ENCODE measurements at places on chromosomes 11 and 22.

- no peak for DNase-seq
Observed at GRCh38 chr22:19806213-19807160, 45.9 kb downstream of the TBX1 start.

DNA sequence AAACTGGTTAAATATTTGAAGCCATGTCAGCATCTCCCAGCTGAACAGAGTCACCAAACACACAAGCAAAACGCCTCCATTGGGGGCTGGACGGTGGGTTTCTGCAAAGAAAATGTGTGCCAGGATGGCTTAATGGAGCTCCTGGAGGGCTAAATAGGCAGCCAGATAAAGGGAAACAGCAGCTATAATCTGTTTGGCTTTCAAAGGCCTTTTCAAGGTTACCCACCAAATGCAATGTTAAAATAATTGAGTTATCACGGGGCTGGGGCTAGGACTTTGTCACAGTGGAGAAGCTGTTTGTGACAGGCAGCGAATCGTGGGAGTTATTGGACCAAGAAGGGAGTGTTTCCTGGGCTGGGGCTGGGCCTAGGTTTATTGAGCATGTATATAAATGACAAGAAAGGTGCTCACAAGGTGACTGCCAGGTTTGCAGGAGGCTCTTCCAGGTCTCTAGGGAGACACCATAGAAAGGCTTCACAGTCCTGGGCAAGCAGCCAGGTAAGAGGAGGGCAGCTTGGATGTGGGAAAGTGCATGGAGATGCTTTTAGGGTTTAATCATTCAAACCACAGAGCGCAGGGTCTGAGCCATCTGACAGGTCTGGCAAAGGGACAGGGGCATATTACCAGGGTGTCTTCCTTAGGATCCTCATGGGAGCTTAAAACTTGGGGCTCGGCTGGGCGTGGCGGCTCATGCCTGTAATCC lies 28.3 kb downstream of the GRIK4 start:
- DNase-seq, result no peak

DNA sequence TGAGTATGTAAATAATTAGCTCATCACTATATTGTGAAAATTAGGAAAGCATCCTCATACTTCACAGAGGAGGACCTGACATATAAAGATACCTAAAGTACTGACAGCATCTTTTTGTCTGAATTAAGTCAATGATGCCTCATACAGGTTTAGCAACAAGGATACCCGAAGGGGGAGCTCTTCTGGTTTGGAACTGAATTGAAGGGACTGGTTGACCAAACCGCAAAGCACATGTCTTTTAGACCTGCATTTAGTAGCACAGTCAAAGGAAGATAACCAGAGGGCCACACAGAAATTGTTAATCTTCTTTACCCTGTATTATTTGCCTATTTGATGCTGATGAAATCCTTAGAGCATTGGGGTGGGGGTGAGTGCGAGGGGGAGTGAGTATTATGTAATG lies 12.9 kb upstream of the WT1 start:
- no peak for DNase-seq

DNA sequence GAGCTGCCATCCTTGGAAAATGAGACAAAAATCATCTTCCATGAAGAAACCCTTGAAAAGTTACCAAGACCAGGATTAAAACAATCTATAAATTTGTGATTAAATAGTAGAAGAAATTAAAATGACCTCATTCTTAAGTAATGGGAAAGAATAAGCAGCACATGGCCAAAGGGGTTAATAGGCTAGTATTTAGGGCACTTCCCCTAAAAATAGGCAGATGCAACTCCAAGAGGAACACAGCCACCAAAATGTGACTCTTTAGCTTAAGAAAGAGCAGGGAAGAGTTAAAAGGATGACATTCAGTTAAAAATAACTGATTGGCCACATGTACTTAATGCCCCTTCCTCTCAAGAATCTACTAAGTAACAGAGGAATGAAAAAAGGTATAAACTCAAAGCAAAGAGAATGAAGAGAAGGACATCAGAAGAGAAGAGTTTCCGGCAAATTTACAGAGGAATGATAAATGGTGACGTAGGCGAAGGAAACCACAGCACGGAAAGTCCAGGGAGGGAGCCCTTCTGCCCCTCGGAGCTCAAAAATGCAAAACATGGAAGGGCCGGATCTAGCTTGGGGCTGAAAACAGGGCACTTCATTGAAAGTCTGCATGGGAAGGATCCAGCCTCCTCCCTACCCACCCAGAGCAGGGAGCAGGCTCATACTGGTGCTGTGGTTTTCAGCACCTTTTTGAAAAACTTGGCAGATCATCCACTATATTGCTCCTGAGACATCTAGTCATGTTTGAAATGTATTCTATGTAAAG lies 17.8 kb downstream of the SCUBE2 start:
- no peak for DNase-seq

- DNase-seq, result no peak
Observed at GRCh38 chr22:30193031-30193775, 53.4 kb downstream of the LIF start.

- no peak for DNase-seq
Observed at GRCh38 chr11:121884626-121885025, 231.4 kb downstream of the BLID start.

DNA sequence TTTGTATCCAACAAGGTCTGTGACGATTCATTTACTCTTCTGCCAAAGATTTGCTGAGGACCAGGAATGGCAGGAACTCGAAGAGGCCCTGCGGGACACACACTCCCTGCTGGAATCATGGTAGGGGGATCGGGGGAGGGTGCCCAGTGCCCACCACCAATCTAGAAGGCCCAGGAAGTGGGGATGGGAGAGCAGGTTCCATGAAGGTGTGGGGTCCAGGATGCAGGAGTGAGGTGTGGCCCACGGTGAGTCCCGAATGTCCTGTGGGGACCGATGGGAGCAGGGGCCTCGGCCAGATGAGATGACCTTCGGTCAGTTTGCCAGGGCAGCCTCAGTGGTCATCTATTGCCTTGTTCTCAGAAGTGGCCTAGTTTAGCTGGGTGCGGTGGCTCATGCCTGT lies 492.7 kb downstream of the BRD1 start:
- no peak for DNase-seq

- DNase-seq, result peak; percentile 19
Observed at GRCh38 chr11:12889243-12889642, 119.9 kb upstream of the RASSF10 start.

GRCh38 chr11:76744186-76745043 lies 38.7 kb upstream of the TSKU start:
- no peak for DNase-seq

GRCh38 chr11:44708009-44708408 lies 18.8 kb upstream of the TSPAN18 start:
- DNase-seq, result no peak

- peak; percentile 65 for DNase-seq
Observed at GRCh38 chr11:66068923-66069714, 953 bp upstream of the PACS1 start.

DNA sequence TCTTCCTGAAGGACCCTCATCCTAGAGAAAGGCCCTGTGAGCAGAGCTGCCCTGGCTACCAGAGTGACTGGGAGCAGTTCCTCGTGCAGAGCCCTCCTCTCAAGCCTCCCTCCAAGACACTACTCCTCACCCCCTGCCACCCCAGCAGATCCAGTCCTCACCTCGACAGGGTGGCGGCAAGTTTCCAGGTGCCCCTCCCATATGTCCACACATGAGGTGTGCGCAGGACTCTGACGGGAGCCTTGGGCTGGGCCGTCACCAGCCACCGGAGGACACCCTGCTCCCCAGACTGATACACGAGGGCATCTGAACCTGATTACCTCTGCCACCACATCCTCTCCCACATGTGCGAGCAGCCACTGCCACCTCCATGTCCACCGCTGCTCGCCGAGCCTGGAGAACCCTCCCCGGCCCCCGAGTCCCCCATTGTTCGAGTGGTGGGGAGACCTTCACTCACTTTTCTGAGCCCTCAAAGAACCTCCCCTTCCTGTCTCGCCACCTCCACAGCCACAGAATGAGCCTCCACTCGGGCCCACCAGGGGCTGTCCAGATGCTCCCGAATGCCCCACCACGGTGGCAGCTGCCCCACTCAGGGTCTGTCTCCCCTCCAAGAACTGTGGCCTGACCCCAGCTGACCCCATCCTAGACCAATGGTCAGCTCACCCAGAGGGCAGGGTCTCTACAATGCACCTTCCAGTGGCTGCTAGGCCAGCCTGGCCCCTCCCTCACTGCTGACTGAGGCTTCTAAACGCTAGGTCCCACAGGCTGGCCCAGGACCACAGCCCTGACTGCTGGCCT lies 62.5 kb downstream of the DGCR2 start:
- DNase-seq, result no peak

DNA sequence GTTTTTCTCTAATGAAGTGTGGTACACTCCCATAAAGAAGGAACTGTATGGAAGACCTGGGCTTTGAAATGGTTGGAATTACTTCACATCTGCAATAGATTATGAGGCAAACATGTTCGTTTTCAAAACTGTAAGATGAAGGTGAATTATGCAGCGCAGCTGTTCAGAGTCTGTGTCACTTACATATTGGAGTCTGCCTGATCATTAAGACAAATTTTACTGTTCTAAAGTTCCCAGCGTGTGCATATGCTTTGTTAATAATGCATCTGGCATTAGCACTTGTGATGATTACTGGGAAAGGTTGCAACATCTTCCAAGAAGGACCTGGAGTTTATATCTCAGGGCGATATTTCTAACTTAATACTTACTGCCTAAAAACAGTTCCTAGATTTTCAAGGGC lies 255.2 kb upstream of the ZC3H12C start:
- DNase-seq, result no peak

GRCh38 chr11:27909386-27909785 lies 198.6 kb downstream of the KIF18A start:
- DNase-seq, result no peak

- DNase-seq, result no peak
Observed at GRCh38 chr11:15236559-15236958, 121.8 kb downstream of the INSC start.

DNA sequence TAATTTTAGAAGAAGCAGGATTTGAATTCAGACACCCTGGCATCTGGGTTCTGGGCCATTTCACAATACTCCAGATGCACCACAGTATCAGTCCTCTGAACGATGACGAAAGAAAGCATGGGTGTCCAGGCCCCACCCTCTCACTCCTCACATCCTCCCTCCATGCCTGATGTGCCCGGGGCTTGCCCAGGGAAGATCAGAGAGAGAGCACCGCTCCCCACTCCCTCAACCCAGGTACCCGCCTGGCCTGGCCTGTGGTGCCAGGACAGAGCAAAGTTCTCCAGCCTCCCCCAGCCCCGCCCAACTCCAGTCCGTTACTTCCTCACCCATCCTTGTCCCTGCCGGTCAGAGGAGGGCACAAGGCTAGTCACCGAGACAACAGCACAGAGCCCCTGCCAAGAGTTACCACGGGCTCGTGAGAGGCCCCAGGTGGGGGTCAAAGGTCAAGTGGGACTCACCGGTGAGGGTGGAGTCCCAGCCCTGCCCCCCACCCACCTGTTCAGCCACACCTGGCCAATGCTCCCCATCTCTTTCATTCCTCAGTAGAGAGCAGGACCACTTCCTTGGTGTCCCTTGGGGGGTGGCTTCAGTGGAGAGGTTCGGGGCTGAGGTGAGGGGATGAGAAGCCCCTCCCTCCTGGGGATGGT lies 8.1 kb downstream of the BCL9L start:
- DNase-seq, result peak; percentile 77

DNA sequence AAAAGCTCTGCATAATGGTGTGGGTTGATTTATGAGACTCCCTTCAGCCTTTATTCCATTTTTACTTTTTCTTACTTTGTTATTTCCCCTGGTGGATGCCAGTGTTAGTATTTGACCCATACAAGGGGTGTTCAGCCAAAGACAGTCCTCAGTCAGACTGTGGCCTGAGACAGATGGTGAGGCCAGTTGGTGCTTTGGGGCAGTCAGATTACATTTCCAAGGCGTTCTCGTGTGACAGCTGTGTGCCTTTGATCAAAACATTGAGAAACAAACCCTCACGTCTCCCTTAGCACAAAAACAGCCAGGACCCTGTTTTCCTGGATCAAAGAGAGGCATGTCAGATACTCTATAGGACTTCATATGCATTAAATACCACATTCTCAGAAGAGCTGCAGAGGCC lies 31.3 kb upstream of the SLN start:
- no peak for DNase-seq

DNA sequence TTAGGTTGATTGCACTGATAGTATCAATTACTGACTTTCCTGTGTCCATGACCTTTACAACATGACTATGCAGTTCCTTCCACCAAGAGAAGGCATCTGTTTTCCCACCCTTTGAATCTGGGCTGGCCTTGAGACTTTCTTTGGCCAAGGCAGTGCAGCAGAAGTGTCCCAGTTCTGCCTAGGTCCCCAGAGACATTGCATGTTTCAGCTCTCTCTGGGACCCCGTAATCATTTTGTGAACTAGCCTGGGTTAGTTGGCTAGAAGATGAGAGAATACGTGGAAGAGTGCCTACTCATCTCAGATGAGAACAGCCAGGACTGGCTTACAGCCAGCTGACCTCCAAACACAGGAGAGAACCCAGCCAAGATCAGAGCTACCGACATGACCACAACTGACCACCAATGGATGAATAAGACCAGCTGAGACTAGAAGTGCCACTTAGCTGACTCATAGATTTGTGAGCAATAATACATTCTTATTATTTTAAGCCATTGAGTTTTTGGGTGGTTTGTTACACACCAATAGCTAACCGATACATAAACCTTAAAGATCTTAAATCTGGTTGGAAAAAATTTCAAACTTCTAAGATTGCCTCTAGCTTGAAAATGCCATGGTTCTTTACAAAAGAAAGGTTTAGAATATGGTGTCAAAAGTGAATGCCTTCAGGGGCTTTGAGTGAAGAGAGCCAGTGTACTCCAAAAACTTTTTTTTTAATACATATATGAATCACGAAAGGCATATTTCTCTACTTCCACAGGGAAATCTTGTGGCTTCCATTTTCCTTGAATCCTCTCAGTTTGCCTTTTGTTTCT lies 145.2 kb downstream of the FBXO7 start:
- DNase-seq, result no peak

DNA sequence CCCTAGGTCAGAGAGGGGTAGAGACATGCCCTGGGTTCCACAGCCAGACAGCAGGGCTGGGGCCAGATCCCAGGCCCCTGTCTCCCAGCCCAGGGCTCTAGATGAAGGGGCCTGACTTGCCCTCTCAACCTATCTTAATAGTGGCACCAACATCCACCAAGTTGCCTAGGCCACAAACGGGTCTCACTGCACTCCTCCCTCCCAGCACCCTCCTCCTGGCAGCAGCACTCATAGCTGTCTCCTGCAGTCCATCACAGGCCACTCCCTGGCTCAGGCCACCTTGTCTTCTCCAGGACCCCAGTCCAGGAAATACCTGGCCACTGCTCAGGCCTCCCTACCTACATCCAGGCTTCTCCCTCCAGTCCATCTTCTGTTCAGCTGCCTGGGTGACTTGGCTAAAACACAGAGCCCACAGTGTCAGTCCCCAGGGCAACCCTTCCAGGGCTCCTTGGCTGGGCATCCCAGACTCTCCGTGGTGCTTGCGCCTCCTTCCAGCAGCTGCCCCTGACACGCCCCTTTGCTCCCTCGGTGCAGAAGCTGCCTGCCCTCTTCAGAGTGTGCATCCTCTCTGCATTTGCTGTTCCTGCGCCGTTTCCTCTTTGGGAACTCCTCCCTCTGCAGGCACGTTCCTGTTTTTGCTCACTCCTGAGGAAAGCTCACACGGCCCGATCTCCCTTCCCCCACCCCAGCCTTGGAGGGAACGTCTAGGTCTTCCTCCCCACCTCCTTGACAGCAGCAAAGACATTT lies 40.5 kb downstream of the LRRC32 start:
- peak; percentile 83 for DNase-seq

All from CD4-positive, alpha-beta T cell treated with Interleukin-15 for 1 hour (primary cell).